ENCODE measurements at places on chromosomes 5 and 9.

GRCh38 chr5:14373685-14374084 lies 207.9 kb upstream of the OTULINL start:
- DNase-seq: no peak

DNA sequence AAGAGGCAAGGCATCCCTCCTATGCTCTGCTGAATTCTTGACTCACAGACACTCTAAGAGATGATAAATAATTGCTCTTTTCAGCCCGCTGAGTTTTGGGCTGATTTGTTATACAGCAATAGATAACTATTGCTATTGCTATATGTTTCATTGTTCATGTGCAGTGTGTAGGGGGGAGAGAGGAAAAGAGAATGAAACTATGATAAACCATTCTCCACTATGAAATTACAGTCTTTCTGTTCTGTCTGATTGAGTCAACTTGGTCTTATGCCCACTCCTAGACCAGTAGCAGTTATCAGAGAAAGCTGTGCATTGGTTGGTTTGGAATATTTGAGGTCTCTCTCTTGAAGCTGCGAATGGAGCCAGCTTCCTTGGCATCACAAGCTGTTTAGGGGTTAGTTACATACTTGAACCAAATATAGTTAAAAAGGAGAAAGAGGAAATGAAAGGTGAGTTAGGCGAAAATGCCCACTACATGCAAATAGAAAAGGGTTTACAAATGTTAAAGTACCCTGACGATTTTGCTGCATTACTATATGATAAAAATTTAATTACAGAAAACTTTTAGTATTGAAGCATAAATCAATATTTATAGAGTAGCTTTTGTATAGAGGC lies 136.3 kb upstream of the ACTBL2 start:
- DNase-seq: no peak

- DNase-seq: no peak
Measured at GRCh38 chr9:135179976-135180375, 92.5 kb downstream of the OLFM1 start.

GRCh38 chr5:125126050-125126449 lies 379.6 kb upstream of the ZNF608 start:
- DNase-seq: no peak

DNA sequence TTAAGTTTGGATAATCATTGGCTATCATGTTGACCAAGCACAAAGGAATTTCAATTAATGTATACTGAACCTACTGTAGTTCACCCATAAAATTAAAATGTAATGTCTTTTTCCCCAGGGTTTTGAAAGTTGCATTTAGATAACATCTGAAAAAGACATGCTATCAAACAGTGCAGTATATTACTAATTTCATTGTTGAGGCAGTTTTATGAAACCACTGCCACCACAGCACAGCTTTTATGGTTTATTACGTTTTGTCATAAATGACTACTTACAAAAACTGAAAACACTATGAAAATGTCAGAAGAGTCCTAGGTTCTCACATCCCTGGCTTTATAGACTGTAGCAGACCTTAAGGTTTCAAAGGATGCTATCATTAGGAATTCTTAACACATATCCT lies 32.0 kb upstream of the HAPLN1 start:
- DNase-seq: no peak

DNA sequence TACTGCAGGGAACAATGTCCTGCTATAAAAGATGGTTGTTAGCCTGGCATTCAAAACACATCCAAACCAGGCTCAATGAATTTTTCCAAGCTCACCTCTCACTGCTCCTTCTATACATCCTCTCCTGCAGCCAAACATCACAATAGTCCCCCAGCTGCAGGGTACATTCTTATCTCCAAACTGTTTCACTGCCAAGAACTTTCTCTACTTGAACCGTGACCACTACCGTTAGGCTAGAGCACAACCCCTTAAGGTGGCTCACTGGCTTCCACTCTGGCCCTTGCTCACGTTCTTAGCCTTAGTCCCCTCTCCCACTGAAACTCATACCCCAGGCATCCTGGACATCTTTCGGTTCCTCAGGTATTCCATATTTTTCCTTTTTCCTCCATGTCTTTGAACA lies 29.0 kb upstream of the ANXA6 start:
- no peak for DNase-seq

GRCh38 chr9:127214421-127215267 lies 49.9 kb upstream of the GARNL3 start:
- peak; percentile 60 for DNase-seq

GRCh38 chr5:87755360-87755759 lies 342.6 kb upstream of the CCNH start:
- no peak for DNase-seq

DNA sequence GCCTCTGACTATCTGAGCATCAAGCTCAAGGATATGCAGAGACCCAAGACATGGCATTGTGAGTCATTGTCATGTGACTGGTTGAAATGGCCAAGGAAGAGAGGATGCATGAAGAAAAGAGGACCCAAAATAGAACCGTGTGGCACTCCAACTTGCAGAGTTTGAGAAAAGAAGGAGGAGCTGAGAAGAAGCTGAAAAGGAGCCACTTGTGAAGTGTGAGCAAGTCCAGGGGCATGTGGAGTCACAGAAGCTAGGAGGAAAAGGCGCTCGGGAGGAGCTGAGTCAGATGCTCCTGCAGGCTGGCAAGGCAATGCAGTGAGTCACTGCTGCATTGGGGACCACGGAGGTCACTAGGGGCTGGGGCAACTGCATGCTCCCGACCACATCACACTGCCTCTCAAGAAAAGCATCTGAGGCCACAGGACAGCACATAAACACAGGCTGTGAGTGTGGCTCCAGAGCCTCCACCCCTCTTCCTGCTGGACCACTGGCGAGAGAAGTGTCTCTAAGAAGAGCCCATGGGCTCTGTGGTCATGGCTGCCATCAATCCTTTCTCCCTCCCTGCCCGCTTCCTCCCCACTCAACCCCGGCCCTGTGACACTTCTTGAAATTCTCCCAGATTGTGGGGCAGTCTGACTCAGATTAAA lies 197.6 kb downstream of the DRD1 start:
- no peak for DNase-seq

- no peak for DNase-seq
Measured at GRCh38 chr9:94175669-94176068, 83.4 kb upstream of the ZNF169 start.

- DNase-seq: no peak
Measured at GRCh38 chr9:76676857-76677256, 87.4 kb upstream of the PCA3 start.

- peak; percentile 30 for DNase-seq
Measured at GRCh38 chr9:101458963-101459631, 23.5 kb upstream of the ALDOB start.

GRCh38 chr5:66757834-66758371 lies 161.7 kb downstream of the MAST4 start:
- DNase-seq: no peak

DNA sequence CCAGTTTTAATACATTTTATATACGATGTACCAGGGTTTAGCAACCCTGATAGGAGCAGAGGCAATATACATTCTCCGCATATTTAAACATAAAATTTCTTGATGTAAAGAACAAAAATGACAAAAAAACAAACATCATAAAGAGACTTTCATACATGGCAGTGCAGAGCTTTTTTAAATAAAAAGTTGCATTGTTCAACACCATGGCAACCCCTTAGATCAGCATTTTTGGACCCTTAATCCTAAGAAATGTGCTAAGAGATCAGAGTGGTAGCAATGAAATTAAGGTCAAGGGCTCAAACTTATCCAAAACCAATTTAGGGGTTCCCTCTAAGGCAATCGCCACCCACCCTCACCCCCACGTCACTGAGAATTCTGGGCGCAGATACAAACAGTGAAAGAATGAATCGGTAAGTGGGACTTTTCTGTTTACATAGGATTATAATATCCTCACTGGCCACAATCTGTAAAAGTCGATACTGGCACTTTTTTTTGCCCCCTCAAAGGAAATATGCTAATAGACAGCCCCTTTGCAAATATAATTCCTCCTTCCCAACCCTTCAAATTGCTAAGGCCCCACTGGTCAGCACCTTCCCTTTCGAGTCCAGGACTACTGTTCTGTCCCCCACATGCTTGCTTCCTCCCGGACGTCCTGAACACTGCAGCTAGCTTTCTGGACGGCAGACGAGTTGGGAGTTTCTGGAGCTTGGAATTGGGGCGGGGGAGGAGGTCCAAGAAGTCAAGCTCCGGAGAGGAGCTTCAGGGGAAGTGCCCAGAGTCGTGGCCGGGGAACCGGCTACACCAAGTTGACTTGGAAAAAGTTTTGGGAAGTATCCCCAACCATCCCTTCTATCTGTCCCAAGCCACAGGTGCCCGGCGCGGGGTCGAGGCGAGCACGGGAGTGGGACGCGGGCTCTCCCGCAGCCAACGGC lies 2.2 kb downstream of the GAS1 start:
- DNase-seq: no peak

DNA sequence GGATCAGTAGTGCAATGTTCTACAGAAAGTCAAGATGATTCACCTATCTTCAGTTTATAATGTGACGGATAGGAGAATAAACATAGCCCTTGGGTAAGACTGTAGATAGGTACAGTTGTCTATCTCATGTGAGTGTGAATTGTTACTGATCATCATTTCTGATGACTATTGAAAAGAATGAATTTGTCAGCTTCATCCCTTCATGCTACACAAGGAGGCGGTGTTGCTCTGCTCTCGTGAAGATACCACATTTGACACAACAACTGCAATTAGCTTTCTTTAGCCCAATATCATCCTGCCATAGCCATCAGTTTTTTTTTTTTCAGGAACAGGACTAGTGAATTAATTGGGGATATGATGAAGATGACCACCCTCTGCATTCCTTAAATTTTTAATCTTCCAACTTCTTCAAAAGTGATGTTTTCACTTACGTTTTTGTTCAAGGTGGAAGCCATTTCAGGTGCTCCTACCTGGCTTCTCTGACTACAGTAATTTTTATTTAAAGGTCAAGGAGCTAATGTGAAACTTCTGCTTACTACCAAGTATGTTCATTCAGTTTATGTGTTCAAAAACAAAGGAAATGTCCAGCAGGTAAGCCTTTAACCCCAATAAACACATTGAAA lies 152.9 kb upstream of the MOCS2 start:
- DNase-seq: no peak

- no peak for DNase-seq
Measured at GRCh38 chr5:140842798-140843733, 2.1 kb downstream of the PCDHA8 start.

GRCh38 chr9:98552331-98552730 lies 156.4 kb downstream of the GABBR2 start:
- no peak for DNase-seq

DNA sequence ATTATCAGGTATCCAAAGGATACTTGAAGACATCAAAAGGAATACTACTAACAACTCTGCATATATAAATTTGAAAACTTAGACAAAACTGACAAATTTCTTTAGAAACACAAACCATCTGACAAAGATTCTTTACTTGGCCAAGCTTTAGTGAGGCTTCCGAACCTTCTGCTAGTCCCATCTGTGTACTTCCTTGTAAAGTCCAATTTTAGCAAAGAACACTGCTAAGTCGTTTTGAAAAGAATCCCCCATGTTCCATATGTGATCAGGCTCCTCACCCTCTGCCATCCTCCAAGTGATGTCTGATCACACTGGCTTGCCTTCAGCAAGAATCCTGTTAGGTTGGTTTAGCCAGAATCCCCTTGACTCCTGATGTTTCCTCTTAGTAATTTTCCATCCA lies 150.0 kb upstream of the ACO1 start:
- DNase-seq: no peak

DNA sequence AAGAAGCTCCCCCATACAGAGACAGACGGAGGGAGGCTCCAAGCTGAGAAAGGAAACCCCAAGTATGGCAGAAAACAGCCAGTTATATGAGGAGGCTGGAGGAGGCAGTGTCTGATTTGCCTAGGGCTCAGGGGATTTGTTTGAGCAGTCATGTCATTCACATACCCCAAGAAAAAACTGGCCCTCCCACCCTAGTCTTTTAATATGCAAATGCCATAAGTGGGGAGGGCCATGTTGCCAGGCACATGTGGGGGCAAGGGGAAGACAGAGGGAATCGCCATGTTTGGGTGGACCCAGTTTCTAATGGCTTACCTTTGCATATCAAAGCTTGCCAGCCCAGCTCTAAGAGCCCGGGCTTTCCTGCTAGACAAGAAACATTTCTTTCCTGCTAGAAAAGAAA lies 1163.8 kb downstream of the TAF11L14 start:
- DNase-seq: no peak

GRCh38 chr5:39815711-39816110 lies 390.9 kb upstream of the DAB2 start:
- DNase-seq: no peak

- no peak for DNase-seq
Measured at GRCh38 chr5:127761869-127762268, 58.7 kb downstream of the CCDC192 start.

- no peak for DNase-seq
Measured at GRCh38 chr5:75412111-75412990, 75.3 kb downstream of the HMGCR start.

DNA sequence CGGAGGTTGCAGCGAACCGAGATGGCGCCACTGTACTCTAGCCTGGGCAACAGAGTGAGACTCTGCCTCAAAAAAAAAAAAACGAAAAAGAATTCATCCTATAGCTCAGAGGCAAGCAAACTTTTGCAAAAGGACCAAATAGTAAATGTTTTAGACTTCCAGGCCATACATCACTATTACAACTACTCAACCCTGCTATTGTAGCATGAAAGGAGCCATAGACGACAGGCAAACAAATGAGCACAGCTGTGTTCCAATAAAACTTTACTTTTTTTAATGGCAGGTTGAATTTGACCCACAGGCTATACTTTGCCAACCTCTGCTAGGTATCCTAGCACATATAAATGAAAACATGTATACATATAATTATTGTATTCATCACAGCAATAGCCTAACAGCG lies 58.9 kb upstream of the SLC30A5 start:
- DNase-seq: no peak

GRCh38 chr9:100580257-100580656 lies 2.4 kb downstream of the CAVIN4 start:
- DNase-seq: no peak

DNA sequence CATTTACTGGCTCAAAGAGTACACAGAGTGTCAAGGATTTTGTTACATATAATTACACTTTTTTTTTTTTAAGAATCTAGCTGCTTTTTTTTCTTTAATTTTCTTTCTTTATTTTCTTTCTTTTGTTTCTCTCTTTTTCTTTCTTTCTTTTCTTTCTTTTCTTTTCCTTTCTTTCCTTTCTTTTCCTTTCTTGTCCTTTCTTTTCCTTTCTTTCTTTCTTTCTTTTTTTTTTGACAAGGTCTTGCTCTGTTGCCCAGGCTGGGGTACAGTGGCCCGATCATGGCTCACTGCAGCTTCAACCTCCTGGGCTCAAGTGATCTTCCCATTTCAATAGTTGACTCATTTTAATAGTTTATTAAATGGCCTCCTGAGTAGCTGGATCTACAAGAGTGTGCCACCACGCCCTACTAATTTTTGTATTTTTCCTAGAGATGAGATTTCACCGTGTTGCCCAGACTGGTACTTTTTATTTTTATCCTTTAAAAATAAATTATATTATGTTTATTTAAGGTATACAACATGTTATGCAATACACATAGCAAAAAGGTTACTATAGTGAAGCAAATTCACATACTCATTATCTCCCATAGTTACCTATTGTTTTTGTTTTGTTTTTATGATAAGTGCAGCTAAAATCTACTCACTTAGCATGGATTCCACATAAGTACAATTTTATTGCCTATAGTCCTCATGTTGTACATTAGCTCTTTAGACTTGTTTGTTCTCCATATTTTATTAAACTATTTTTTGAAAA lies 381.5 kb upstream of the KLF4 start:
- no peak for DNase-seq

- no peak for DNase-seq
Measured at GRCh38 chr5:154541553-154541952, 63.5 kb upstream of the HAND1 start.

GRCh38 chr9:93051680-93052089 lies 6.8 kb upstream of the SUSD3 start:
- no peak for DNase-seq

GRCh38 chr9:93976081-93976480 lies 20.9 kb upstream of the BARX1 start:
- DNase-seq: no peak
